ENCODE measurements at places on chromosomes 2 and 18. TPM values are rescaled to one million over a fixed set of nuclear protein-coding genes. Genes with fewer than 3 reads are reported as not detected.

HMSD gene
- 2.1 TPM for total RNA-seq

- H3K36me3 ChIP-seq = no peaks in the 10 kb centered on the region
- no peaks in the 10 kb centered on the region for H3K4me1 ChIP-seq
- peaks cover 6% of the 10 kb centered on the region for H3K27me3 ChIP-seq
Measured at GRCh38 chr2:225400060-225400511, 576 bp downstream of the NYAP2 start.

DNA sequence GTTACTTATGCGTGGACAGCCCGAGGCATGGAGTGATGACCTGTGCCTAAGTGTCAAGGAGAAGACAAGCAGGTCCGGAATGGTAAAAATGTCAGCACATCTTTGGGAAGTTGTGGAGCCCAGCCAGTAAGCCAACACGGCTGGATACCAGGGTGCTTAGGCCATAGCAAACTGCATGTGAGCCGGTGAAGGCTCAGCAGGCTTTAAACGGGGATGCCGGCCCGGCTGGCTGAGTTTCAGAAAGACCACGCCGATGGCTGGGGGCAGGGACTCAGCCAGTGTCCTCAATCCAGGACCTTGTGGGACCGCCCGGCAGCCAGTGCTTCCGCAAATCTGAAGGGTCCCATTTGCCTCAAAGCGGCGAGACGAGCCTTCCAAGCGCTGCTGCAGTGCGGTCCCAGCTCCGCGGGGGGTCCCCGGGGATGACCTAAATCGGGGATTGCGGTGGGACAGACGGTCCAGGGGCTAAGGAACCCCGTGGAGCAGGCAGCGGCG is 946 bp upstream of the AGAP1 start:
- DNase-seq = no peak
- H3K4me1 ChIP-seq = peaks cover 17% of the 10 kb centered on the region
- H3K27me3 ChIP-seq = no peaks in the 10 kb centered on the region
- H3K27ac ChIP-seq = peak overlapping the region; percentile 79
- H3K36me3 ChIP-seq = no peaks in the 10 kb centered on the region
- H3K4me3 ChIP-seq = peak overlapping the region; percentile 53

LIMS3 gene
- 3.1 TPM for total RNA-seq

DNA sequence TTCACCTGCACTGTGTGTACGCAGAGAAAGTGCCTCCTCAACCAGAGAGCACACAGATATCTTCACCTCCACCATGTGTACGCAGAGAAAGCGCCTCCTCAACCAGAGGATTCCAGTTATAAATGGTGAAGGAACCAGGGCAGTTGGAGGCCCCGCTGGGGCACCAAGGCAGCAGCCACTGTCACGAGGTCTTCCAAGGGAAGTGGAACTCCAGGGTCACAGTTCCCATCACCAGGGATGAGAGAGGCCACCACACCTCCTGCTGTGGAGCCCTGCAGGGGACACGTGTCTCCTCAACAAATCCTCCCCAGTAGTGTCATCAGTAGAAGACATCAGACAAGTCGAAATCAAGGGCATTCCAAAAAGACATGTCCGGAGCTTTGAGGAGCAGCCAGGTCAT is 28.2 kb upstream of the NFATC1 start:
- H3K27me3 ChIP-seq = no peaks in the 10 kb centered on the region
- no peak for DNase-seq
- H3K36me3 ChIP-seq = peaks cover 3% of the 10 kb centered on the region
- no peaks in the 10 kb centered on the region for H3K4me1 ChIP-seq
- H3K4me3 ChIP-seq = no peak overlapping the region

INPP1 gene
- total RNA-seq = 38.1 TPM

GRCh38 chr2:1950474-1950873 is 206.2 kb upstream of the PXDN start:
- no peaks in the 10 kb centered on the region for H3K27me3 ChIP-seq
- no peaks in the 10 kb centered on the region for H3K4me1 ChIP-seq
- H3K27ac ChIP-seq = no peak overlapping the region
- H3K4me3 ChIP-seq = no peak overlapping the region
- no peaks in the 10 kb centered on the region for H3K36me3 ChIP-seq
- no peak for DNase-seq

GRCh38 chr2:27115519-27115918 is 3.4 kb downstream of the CGREF1 start:
- peaks cover 26% of the 10 kb centered on the region for H3K27me3 ChIP-seq
- H3K36me3 ChIP-seq = no peaks in the 10 kb centered on the region
- peaks cover 7% of the 10 kb centered on the region for H3K4me1 ChIP-seq
- H3K27ac ChIP-seq = no peak overlapping the region
- no peak for DNase-seq

- H3K27ac ChIP-seq = peak overlapping the region; percentile 39
- no peaks in the 10 kb centered on the region for H3K27me3 ChIP-seq
- peaks cover 24% of the 10 kb centered on the region for H3K4me1 ChIP-seq
- no peak overlapping the region for H3K4me3 ChIP-seq
- H3K36me3 ChIP-seq = no peaks in the 10 kb centered on the region
- no peak for DNase-seq
Measured at GRCh38 chr2:8514796-8515758, 166.8 kb upstream of the ID2 start.

E2F6 gene
- total RNA-seq = 14.5 TPM

GRCh38 chr2:144381716-144382115 is 138.2 kb downstream of the ZEB2 start:
- H3K36me3 ChIP-seq = no peaks in the 10 kb centered on the region
- peaks cover 5% of the 10 kb centered on the region for H3K4me1 ChIP-seq
- H3K27me3 ChIP-seq = no peaks in the 10 kb centered on the region
- no peak for DNase-seq

GRCh38 chr2:10909996-10910341 is 1.8 kb upstream of the KCNF1 start:
- H3K36me3 ChIP-seq = no peaks in the 10 kb centered on the region
- no peak for DNase-seq
- no peak overlapping the region for H3K4me3 ChIP-seq
- H3K4me1 ChIP-seq = no peaks in the 10 kb centered on the region
- peaks cover 34% of the 10 kb centered on the region for H3K27me3 ChIP-seq

DNA sequence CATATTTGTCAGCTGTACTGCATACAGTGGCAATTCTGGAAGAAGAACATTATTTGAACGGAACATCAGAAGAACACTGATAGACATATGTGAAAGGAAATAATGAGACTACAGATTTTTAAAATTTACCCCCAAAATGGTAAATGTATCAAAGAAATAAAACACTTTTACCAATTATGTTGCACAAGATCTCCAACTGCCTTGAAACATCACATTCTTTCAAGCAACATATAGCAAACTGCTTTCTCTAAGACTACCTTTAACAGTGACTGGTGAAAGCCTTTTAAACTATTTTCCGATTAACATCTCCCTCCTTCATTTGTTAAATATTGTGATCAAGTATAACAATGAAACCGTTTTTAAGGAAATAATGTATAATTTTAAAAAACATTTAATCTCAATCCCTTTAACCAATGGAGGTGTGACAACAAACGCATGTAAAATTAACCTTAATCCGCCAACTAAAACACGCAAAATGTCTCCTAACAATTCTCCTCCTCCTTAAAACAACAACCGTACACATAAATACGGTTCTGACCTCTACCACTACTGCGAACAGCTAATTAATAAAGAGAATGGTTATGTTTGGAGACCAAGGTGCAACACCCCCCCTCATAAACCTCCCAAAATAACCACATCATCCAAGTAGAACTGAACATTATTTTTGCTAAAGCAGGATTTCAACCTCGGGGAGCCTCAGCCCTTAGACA is 2.4 kb downstream of the FBXO11 start:
- peaks cover 25% of the 10 kb centered on the region for H3K4me1 ChIP-seq
- peak overlapping the region; percentile 82 for H3K4me3 ChIP-seq
- peak overlapping the region; percentile 99 for H3K27ac ChIP-seq
- H3K36me3 ChIP-seq = no peaks in the 10 kb centered on the region
- H3K27me3 ChIP-seq = no peaks in the 10 kb centered on the region

TMEM150A gene
- 31.5 TPM for total RNA-seq

GRCh38 chr2:6750411-6751158 is 115.1 kb downstream of the CMPK2 start:
- H3K27ac ChIP-seq = no peak overlapping the region
- peaks cover 9% of the 10 kb centered on the region for H3K4me1 ChIP-seq
- no peaks in the 10 kb centered on the region for H3K27me3 ChIP-seq
- H3K36me3 ChIP-seq = no peaks in the 10 kb centered on the region
- H3K4me3 ChIP-seq = no peak overlapping the region

ACVR1 gene
- 34.4 TPM for total RNA-seq

SPEG gene
- total RNA-seq = 5.6 TPM

LYPD6B gene
- 0.78 TPM for total RNA-seq

DNA sequence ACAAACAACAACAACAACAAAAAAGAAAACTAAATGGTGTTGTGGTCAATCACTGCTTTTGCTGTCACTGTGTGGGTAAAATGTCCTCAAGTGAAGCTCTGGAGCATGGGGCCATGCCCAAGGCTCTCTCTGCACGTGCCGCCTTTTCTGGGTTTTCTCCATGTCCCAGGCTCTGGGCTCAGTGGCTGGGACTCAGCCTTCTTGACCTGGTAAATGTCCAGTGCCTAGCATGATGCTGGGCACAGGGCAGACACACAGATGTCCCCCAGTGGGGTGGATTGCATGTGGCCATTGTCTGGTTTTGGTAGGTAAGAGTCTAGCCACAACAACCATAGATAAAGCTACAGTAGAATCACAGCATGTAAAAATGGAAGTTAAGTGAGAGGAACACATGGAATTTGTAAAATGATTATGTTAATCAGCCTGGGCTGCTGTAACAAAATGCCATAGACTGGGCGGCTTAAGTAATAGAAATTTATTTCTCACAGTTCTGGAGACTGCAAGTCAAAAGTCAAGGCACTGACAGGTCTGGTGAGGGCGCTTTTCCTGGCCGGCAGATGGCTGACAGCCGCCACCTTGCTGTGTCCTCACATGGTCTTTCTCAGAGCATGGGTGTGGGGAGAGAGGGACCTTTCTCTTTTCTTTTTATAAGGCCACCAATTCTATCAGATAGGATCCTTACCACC is 174.4 kb downstream of the ACOXL start:
- H3K4me3 ChIP-seq = no peak overlapping the region
- H3K27me3 ChIP-seq = no peaks in the 10 kb centered on the region
- no peak overlapping the region for H3K27ac ChIP-seq
- no peaks in the 10 kb centered on the region for H3K36me3 ChIP-seq
- H3K4me1 ChIP-seq = no peaks in the 10 kb centered on the region

GRCh38 chr2:226564667-226565066 is 235.0 kb downstream of the IRS1 start:
- no peaks in the 10 kb centered on the region for H3K4me1 ChIP-seq
- H3K36me3 ChIP-seq = no peaks in the 10 kb centered on the region
- no peak overlapping the region for H3K4me3 ChIP-seq
- no peak overlapping the region for H3K27ac ChIP-seq
- no peak for DNase-seq

HNMT gene
- total RNA-seq = 67.4 TPM

DNA sequence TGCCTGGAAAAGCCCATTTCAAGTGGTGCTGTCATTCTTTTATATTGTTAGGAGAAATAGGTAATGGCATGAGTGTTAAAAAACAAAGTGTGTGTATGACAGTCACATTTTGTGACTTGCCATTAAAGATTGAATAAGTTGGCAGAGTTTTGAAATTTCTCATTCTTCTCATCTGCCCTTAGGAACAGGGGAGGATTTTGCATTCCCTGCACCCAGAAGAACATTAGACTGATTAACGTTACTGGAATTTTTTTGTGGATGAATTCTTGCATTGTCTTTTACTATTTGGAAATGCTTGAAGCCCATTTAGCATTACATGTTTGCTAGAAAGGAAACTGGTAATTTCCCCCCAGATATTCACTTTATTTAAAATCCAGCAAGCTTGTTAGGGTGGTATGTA is 162.2 kb downstream of the BABAM2 start:
- peaks cover 15% of the 10 kb centered on the region for H3K4me1 ChIP-seq
- DNase-seq = no peak
- no peaks in the 10 kb centered on the region for H3K36me3 ChIP-seq
- no peak overlapping the region for H3K27ac ChIP-seq

ABCG8 gene
- total RNA-seq = not detected

CEP76 gene
- total RNA-seq = 5.6 TPM

- DNase-seq = no peak
- no peaks in the 10 kb centered on the region for H3K36me3 ChIP-seq
- no peak overlapping the region for H3K4me3 ChIP-seq
- no peaks in the 10 kb centered on the region for H3K27me3 ChIP-seq
- H3K4me1 ChIP-seq = no peaks in the 10 kb centered on the region
- H3K27ac ChIP-seq = no peak overlapping the region
Measured at GRCh38 chr2:163713534-163714311, 22.1 kb downstream of the FIGN start.

GRCh38 chr2:98028101-98028561 is 32.4 kb upstream of the TMEM131 start:
- no peaks in the 10 kb centered on the region for H3K36me3 ChIP-seq
- DNase-seq = no peak
- H3K27me3 ChIP-seq = peaks cover 4% of the 10 kb centered on the region
- peaks cover 10% of the 10 kb centered on the region for H3K4me1 ChIP-seq

DNA sequence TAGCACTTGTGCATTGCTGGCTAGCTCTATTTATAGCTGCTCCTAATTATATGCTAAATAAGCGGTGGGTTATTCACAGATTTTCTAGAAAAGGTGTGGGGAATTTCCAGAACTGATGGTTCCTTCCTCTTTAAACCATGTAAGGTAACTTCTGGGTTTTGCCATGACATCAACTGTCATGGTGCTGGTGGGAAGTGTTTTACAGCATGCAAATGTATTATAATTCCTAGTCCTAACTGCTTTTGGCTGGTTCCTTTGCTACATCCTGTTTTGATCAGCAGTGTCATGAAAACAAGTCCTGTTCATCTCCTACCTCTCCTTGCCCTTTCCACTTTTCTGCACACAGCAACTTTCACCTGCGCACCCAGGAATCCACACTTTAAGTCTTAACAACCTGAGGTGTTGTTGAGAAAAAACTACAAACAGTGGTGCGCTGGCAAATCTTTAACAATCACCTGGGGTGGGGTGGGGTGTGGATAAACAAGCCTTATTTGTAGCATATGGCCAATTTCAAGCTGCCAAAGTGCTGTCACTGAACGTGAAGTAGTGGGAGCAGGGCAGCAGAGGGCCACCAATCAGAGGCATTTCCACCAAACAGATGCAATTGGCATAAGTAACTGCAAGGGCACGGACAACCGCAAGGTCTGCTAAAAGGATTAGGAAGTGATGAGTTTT is 33.4 kb upstream of the SKOR2 start:
- no peaks in the 10 kb centered on the region for H3K4me1 ChIP-seq
- no peaks in the 10 kb centered on the region for H3K36me3 ChIP-seq
- H3K27ac ChIP-seq = no peak overlapping the region
- no peak overlapping the region for H3K4me3 ChIP-seq
- no peak for DNase-seq
- no peaks in the 10 kb centered on the region for H3K27me3 ChIP-seq

DNA sequence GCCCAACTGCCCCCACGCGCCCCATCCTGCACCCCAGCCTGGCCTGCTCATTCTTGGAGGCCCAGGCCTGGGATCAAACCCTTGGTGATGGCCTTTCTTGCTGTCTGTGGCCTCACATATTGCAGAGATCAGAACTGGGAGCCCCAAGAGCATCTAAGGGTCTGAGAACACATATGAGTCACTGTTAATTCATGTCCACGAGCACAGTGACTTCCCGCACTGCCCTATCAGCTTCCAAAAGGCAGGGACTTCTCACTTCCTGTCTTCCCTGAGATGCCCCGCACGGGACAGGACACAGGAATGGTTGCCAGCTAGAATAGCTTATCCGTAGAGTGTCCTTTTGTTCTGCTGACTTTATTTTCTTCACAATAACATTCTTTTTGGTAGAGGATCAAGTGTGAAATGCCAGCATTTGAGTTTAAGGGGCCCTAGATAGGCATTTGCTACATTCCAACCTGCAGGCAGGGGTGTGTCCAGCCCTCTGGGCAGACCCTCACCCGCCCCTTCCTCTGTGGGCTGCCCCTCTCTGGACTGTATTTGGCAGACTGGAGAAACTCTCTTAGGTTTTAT is 21.1 kb upstream of the CELF4 start:
- DNase-seq = no peak
- no peaks in the 10 kb centered on the region for H3K36me3 ChIP-seq
- H3K27me3 ChIP-seq = no peaks in the 10 kb centered on the region
- H3K27ac ChIP-seq = no peak overlapping the region

SERPINB2 gene
- total RNA-seq = 0.38 TPM

ZEB2 gene
- 178 TPM for total RNA-seq

Data from upper lobe of right lung (tissue), 1 donor.